ENCODE measurements at places on chromosomes 3 and 15.

- DNase-seq: no peak
These were observed 34.5 kb downstream of the MFSD1 start for GRCh38 chr3:158836312-158836711.

DNA sequence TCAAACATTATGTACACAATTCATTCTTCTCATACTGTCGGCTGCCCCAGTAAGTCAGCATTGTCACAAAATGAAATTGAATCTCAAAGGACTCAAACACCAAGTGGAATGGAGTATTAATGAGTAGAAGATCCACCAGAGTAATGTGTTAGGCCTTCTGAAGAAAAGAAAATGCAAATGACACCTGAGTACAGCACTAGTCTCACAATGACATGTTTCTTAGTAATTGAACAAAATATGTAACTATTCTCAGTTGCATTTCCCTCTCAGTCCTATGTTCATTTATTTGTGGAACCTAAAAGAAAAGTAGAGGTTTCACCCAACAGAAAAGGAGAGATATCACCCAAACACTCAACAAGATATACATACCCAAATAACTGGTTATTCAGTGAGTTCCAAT, 283.9 kb upstream of the THBS1 start:
- no peak for DNase-seq

DNA sequence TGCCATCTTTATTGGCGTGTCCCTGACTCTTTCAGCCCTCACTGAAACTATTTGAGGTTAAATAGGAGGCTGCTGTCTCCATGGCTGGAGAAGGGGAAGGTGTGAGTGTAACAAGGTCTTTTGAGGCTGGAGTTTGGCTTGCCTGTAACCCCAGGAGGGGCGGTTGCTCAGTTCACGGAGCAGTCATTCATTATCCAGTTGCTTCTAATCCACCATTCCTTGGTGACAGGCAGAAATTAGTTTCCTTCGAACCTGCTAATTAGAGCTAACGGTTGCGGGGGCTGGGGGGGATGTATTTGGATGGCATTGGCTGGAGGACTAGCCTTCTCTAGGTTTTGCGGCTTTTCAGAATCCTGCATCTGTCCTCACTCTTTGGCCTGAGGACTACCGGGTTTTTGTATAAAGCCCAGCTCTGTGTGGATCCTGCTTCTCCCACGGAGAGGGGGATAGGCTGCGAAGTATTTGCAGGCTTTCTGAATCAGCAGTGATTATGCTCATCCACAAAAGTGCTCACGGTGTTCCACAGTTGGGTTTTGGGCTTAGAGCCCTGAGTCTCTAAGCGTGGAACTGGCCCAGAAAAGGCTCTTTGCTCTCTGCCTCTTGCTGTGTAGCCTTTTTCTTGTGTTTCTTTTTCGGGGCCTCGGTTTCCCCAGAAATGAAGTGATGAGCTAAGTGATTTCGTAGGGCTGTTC, 18.6 kb downstream of the FGD5 start:
- DNase-seq: no peak

GRCh38 chr3:11718637-11719405, 75.1 kb upstream of the VGLL4 start:
- no peak for DNase-seq

DNA sequence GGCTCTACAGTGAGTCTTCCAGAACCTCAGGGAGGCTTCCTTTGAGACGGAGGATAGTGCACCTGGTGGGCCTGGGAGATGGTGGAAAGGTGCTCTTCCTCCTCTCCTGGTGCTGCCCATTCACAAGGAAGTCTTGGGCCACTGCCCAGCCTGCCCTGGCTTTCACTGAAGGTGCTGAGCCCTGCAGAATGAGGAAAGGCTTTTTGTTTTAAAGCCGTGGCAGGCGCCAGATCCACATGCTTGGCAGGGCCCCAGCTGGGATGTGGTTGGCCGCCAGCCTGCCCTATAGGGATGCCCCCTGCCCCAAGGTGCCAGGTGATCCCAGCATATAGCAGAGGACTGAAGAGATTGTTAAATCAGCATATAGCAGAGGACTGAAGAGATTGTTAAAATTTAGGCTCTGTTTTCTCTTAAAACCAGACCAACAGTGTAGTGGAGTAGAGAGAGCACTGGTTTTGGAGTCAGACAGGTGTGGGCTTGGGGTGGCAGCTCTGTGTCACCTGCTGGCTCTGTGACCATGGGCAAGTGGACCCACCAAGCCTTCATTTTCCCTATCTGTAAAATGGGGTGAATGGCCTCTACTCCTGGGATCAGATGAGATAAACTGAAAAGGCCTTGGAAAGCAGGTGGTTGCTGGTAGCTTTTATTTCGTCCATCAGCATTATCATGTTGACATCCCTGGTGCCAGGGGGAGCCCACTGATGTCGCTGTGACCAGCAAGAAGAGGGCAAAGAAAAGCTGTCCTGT, 53.3 kb downstream of the SLC6A6 start:
- no peak for DNase-seq

DNA sequence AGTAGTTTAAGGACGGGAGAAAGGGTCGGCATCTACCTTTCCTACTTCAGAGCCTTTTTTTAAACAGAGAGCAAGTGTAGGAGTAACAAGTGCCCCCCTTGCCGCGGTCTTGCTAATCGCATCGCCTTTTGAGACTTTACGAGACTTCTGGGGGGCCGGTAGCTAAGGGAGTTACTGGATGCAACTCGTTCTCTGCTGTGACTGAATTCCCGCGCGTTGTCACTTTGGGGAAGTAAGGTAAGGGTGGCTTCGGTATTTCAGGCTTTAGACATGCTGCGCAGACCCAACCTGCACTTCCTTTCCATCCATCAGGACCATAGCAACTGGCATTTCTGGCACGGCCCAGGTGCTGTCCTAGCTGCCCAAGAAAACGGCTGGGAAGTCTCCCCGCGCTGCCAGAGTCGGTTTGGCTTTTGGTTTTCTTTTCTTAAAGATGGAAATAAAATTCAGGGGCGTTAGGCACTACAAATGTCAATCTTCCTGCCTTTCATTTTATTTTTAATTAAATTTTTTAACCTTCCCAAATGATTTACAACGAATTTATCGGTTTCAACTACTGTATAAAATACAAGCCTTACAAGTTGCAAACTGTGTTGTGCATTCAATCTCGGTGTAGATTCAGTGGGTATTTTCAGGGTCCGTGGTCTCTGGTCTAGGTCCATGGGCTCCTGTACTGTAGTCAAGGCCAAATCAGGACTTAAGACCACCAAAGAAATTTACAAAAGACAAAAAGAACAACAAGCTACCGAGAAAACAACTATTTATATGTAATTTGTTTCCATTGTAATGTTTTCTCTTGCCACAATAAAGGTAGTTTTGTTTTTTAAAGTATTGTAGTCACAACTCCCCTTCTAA, 3.5 kb downstream of the MECOM start:
- DNase-seq: no peak

- DNase-seq: no peak
These were observed 8.2 kb upstream of the ZNF280D start for GRCh38 chr15:56741541-56741940.

- no peak for DNase-seq
These were observed 45.9 kb upstream of the TMEM115 start for GRCh38 chr3:50405249-50405648.

DNA sequence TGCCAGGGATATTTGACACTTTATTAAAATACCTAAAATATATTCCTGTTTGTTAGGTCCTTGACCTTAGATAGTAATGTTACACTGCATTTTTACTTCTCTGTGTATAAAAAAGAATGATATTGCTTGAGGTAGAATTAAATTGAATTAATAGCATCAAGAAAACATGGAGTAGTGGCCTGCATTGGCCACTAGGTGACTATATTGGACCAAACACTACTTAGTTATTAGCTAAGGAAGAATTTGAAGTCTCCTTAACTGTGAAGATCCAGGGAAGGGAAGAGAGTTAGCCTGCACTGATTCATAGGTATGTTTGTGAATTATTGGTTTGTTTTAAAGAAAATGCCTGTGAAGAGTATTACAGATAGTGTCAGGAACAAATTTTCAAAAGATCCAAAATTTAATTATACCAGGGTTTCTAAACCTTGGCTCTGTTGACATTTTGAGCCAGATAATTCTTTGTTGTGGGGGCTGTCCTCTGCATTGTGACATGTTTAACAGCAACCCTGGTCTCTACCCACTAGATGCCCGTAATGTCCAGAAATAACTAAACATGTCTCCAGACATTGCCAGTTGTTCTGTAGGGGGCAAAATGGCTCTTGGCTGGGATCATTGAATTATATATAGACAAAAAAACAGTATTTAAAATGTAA, 103.6 kb upstream of the THSD4 start:
- no peak for DNase-seq

DNA sequence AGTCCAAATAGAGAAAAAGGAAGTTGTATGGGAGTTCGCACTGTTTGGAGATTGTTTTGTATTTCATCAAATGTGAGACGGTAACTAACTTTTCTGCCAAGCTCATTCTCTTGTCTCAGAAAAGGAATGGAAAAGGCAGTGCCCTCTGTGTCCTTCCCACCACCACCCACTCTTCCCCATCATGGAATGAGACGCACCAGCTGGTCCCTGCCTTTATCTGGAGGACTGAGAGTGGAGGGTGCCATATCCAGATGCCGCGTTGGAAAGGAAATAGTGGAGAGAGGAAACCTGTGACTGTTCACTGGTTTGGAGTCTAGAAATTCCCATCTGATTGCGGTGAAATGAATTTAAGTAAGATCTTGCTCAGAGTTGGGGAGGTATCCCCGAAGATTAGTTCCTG, 3.7 kb upstream of the CCK start:
- DNase-seq: no peak

DNA sequence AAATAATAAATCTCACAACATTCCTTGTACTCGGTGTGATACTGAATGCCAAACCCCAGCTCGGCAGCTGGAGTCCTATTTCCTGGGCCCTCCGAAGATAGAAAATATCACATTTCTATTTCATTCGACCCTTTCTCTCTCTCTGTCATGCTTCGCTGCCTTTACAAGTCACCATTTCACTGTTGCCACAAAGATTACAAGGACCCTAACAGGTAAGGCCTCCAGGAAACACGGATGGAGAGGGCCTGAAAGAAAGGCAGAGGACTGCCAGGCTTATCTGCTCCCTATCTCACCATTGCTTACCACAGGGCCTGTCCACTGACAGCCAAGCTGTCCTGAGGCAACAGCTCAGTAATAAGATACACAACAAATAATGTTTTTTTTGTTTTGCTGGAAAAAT, 376.5 kb downstream of the MECOM start:
- no peak for DNase-seq

- DNase-seq: no peak
These were observed 10.5 kb downstream of the ITIH4 start for GRCh38 chr3:52819936-52820335.

GRCh38 chr3:194760494-194761137, 74.9 kb downstream of the FAM43A start:
- DNase-seq: no peak

DNA sequence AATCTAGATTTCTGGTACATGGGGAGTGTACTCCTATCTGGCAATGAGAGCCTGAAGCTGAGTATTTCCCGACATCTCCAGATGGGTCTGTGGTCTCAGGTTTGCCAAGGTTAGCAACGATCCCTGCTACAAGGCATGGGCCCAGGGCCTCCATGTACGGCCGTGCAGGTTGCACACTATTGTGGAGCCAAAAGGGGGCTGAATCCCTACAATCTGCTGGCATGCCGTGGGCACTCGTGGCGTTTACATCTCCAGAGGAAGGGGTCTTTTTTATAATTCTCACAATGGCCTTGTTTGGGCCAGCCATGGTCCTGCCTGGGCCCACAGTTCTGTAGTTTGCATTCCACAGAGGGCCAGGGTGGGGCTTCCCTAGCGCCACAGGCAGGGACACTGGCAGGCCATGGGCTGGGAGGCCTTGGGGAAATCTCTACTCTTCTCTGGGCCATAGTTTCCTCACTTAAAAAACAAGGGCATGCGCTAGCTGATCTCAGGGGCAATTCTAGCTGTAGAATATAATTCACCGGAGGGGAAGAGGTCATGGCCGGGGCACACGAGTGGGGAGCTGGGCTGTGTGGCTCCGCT, 68.9 kb upstream of the TLE3 start:
- DNase-seq: no peak

DNA sequence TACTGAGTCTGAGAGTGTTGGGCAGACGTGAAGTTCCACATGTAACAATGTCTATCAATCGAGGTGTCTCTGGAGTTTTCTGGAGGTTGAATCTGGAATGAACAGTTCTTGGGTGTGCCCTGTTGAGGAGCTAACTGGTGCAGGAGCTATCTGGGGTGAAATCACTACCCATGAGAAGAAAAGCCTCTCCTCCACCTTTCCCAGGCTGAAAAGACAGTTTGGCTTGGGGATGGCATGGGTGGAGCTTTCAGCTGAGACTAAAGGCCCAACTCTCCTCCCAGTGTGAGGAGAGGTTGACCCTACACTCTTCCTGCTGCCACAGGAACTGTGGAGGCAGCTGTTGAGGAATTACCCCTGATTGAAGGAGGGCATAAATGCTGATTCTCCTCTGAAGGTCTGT, 54.4 kb upstream of the LRRFIP2 start:
- DNase-seq: no peak

DNA sequence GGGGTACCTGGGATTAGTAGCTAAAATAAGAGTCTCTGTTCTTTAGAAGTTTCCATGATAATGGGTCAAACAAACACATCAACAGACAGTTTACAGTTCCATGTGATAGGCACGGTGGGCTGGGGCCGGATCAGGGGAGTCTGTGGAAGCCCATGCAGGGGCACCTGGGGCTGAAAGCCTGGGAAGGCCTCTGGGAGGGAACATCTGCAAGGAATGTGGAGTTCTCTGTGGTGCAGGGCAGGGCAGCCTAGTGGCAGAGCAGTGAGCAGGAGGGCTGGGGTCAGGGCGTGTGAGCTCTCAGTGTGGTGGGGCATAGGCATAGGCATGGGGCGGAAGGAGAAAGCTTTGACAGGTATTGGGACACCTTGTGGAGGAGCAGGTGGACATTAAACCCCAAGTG, 207.7 kb upstream of the TRIM42 start:
- no peak for DNase-seq

GRCh38 chr15:33046329-33046728, 148.2 kb downstream of the FMN1 start:
- DNase-seq: no peak

DNA sequence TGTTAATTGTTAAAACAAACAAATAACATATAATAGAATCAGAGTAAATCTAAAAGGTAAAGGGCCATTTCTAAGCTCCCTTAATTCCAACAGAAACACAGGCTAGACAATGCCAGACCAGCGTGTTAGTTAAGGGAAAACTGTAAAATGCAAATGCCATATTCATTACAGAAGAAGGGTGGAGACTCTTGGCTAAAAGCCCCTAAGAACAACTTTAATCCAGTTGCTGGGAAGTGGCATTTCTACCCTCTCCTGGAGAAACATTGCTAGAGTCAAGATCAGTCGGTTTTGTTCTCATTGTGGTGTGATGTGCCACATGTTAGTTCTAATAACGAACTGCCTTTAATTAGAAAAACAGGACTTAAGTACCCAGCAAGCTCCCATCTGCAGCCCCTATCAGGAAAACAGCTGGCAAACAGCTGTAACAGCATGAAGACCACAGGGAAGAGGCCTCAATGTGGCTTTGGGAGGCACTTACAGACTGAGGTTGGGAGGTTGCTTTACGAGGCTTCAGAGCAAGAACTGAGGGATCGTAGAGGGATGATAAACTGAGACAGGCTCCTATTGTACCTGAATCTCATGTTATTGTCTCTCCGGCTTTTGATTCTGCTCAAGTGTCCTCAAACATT, 1134.8 kb downstream of the ROBO1 start:
- DNase-seq: no peak

All from D721Med (cell line).